ENCODE measurements at places on chromosomes 12 and 14.

GRCh38 chr12:124543590-124544310 lies 23.7 kb downstream of the NCOR2 start:
- no peak for DNase-seq

DNA sequence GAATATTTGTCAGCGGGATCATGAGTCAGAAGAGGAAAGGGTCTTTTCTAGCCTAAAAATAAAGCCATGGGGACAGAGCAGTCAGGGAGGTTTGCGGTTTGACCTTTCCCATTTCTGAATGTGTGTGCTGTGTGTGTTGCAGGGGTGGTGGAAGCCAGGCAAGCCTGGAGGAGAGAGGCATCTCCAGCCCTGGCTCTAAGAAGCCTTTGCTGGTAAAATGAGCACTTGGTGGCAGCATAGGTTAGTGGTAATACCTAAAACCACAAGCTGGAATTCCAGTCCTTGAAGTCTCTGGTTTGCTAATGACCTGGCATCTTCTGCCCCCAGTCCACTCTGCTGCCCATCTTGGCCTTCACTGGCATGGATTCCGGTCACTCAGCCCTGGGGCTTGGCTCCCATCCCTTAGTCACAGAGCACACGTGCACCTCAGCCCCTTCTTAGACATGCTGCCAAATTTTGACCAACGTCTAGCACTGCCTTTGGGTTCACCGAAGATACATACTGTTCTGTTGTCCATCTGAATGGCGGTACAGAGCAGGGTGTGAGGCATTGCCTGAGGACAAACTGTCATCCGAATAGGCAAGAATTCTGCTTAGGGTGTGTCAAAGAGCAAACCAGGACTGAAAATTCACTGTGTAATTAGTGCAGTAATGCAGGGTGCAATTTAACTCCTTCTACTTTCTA lies 52.7 kb downstream of the KCNA5 start:
- no peak for DNase-seq

DNA sequence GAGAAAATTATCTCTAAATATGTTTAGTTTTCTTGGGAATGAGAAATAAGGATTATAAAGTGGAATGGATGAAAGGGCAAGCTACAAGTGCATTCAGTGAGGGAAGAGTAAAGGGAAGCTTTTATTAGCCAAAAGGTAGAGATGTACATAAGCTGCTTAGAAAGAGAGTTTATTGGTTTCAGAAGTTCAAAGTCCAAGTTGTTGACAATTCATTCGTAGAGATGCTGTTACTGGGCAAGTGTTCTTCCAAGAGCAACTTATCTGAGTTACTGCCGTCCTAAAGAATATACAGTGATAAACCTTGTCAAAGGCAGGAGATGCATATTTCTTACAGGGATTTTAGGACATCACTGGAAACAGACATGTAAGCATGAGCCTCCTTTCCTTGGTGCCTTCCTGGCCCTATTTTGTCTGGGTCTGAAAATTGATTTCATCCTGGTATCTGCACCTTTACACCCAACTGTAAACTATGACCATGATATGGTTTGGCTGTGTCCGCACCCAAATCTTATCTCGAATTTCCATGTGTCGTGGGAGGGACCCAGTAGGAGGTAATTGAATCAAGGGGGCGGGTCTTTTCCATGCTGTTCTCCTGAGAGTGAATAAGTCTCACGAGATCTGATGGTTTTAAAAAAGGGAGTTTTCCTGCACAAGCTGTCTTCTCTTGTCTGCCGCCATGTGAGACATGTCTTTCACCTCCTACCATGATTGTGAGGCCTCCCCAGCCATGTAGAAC lies 46.8 kb downstream of the TRMT5 start:
- DNase-seq, result no peak

- no peak for DNase-seq
Measured at GRCh38 chr14:67697006-67697405, 1.4 kb upstream of the RDH11 start.

DNA sequence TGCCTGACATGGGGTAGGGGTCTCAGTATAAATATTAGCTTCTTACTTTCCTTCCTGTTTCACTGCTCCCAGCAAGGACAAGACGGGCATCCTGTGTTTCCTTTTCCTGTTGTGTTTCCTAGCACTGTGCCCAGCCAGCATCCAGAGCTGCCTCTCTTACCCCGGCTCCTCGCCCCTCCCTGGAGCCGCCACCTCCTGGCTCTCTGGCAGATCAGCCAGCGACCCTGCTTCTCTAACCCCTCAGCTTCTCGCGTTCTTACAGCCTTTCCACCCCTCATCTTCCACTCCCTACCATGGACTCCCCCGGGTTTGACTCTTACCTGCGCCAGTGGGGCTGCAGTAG lies 17.8 kb downstream of the HDAC7 start:
- no peak for DNase-seq

GRCh38 chr12:113318900-113319628 lies 15.8 kb downstream of the SLC8B1 start:
- DNase-seq, result no peak

DNA sequence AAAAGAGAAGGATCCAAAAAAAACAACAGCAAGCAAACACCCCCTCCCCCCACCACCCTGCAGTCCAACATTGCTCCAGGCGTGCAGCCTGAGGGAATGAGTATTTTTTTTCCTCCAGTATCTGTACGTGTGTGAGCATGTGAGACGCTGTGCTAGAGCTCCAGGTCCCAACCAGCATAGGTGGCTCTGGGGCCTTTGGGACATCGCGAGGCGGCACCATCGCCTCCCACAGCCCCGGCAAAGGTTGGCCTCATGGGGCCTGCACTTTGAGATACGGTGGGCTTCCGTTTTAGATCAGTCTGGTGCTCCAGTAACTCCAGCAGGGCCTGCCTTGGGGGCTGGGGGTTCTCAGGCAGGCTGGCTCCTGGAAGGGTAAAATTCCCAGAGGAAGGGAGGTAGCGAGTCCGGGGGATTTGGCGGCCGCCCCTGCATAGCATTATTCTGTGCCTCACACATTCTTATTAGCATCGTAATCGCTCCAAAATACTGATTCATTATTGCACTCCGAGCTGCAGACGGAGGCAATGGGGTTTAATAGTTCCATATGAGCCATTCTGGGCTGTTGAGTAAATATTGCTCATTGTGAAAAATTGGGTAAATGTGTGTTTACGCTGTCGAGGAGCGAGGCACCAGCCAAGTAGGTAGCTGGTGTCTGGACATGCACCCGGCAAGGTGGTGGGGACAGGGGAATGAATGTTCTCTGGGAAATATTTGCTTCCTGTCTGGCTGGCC lies 143.1 kb upstream of the MYL2 start:
- DNase-seq, result no peak
